ENCODE measurements at places on chromosomes 5 and 9.

GRCh38 chr5:95647886-95648860, 1.6 kb downstream of the RFESD start:
- DNase-seq, result peak; percentile 13

- no peak for DNase-seq
Observed at GRCh38 chr5:167030500-167031120, 1260.8 kb upstream of the WWC1 start.

- DNase-seq, result no peak
Observed at GRCh38 chr5:33043343-33043997, 332.3 kb downstream of the NPR3 start.

- DNase-seq, result no peak
Observed at GRCh38 chr9:137441289-137441934, at the start of gene ENTPD8. ENTPD8 (minus strand) TSS chr9:137441357; CDS start chr9:137438285, 3,072 bp downstream.

DNA sequence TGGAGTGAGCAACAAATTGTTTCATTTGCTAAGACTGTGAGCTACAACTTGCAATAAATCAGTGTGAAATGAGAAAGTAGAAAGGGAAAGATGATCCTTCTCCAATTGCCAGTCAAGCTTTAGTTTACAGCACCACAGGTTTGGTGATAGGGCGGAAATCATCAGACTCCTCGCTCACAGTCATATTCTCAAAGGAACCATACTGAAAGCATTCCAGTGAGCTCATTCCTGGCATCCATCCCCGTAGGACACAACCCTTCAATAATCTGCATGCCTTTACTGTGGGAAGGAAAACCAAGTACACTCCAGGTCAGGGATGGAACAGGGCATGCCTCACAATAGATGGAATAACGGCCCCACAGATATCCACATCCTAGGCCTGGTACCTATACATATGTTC, 80.7 kb downstream of the FSTL4 start:
- no peak for DNase-seq

DNA sequence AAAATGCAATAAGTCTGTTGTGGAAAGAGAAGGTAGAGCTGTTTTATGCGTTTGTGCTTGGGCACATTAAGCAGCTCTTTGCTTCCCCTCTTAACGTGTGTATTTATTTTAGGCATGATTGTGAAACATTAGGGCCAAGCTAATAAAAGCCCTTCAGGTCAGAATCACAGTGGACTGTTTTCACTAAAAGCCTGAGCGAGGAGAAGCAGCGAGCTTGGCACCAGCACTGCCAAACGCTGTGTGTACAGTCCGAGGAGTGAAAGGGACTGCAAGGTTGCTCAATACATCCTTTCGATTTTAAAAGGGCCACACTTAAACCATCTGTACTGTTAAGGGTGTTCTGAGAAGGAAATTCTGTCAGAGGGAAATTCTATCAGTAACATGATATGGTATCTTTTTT, 107.2 kb upstream of the CKMT2 start:
- DNase-seq, result no peak

- DNase-seq, result no peak
Observed at GRCh38 chr5:142816531-142817430, 46.6 kb downstream of the ARHGAP26 start.

- DNase-seq, result no peak
Observed at GRCh38 chr9:26579056-26579455, 313.5 kb downstream of the CAAP1 start.

DNA sequence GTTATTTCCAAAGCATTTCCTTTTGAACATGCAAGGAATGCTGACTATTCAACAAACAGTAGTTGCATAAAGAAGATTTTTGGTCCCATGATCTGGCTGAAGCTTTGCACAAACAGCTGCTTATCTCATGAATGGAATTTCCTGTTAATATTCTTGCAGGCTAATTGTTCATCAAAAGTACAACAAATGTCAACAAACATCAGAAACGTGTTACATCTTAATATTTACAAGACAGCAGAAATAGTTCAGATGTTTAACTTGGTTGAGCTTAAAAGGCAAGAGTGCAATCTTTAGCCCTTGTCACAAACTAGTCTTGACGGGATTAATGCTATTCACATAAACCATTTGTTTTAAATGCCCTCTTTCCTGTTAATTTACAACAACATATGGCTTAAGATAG, 47.9 kb upstream of the BASP1 start:
- DNase-seq, result no peak

GRCh38 chr5:177025101-177025601, 2.7 kb downstream of the ZNF346 start:
- DNase-seq, result no peak

GRCh38 chr9:114721491-114722079, 39.6 kb upstream of the TEX48 start:
- no peak for DNase-seq

DNA sequence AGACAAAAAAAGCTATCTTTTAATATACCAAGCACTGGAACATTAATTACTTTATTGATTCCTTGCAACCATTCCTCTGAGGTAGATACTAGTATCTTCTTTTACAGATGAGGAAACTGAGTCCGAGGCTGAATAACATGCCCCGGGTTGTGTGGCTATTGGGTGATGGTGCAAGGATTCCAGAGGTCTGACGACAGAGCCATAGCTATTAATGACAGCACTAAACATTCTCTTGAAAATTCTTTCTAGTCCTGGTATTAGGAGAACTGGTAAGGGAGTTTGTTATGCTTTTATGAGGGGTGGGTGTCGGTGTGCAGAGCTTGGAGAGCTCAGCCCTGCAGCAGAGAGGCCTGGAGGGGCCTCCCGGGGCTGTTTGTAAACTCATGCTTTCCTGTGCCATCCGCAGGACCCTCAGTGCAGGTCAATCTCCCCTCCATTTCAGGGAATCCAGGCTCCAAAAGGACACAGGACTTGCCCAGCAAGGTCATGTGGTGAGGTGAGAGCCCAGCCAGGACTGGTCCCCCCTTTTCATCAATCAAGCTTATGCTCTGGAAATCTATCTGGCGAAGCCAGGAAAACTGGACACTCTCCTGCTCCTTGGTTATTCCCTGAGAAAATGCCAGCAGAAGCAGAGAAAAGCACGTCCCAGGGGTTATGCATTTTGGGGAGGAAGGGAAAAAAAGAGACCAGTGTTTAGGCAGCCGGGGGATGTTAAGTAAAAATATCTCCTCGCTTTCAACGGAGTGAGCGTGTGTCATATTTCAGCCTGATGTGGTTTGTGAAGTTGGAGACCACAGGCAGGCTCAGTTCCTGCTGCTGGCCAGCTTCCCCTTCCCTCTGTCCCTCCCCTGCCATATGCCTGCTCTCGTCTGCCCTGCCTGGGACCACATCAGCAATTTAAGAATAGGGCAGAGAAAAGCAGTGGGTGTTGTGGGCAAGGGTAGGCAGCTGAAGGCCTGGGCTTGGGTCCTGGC, 3.7 kb downstream of the GSN start:
- no peak for DNase-seq

- no peak for DNase-seq
Observed at GRCh38 chr9:114896344-114896743, 34.0 kb downstream of the TNFSF8 start.

DNA sequence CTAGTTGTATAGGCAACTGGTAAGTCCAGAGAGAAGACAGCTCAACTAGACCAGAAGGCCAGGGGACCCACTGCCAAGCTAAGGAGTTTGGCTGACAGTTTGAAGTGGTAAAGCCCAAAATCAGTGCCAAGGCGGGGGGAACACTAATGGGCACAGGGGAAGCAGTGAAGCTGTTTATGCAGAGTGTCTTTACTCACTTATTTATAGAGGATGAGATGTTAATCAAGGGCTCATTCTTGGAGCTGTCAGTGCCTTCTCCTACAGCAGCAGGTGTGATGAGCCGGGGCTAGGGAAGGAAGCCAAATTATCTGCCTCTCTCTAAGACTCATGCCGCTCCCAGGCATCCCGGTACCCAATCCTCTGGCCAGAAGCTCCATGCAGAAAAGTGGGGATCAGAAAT, 75.2 kb upstream of the GALNT10 start:
- DNase-seq, result no peak

DNA sequence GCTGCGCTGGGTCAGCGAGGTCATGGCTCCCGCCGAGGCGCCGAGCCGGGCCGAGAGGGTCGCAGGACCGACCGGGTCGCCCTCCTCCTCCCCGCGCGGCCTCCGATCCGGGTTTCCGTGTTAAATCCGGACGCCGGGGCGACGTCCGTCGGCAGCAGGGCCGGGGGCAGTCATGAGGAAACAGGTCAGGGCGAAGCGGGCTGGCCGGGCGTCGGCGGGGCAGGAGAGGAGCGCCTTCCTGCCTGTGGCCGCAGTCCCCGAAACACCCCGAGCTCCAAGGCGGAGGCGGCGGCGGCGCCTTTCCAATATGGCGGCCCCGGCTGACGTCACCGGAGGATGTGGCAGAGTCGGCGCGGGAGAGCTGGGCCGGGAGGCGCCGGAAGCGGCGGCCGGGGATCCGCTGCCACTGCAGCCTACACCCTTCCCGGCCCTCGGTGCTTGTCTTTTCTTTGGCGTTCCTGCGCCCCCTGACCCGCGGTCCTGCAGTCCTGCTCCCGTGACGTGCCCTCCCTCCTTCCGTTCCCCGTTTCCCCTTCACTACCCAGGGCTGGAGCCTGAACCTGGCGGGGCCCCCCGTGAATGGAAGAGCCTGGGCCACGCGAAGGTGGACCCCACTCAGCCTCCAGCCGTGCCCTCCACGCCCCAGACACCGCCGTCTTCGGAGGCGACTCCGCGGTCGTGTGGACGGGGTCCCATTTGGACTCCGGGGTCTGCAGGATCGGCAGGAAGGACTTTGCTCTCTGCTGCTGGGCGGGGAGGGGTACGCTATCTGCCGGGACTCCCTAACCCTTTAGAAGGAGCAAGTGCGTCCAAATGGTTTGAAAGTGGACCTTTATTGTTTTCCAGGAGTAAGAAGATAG, at the start of gene GOLPH3:
TSS of gene GOLPH3 (minus strand) at position 309 of the 860 bp plus-strand sequence. CDS start at position 24, 285 bp downstream.
- DNase-seq, result peak; percentile 54
